Stimulated activated CD8-positive, alpha-beta memory T cell treated with anti-CD3 and anti-CD28 coated beads, Interleukin-12 subunit alpha, Interleukin-12 subunit beta, amount 100 ng/mL, for 1 hour (primary cell): ENCODE measurements at places on chromosomes 16 and 17.

- no peak for DNase-seq
Measured at GRCh38 chr16:70608521-70608920, 37.8 kb upstream of the IL34 start.

DNA sequence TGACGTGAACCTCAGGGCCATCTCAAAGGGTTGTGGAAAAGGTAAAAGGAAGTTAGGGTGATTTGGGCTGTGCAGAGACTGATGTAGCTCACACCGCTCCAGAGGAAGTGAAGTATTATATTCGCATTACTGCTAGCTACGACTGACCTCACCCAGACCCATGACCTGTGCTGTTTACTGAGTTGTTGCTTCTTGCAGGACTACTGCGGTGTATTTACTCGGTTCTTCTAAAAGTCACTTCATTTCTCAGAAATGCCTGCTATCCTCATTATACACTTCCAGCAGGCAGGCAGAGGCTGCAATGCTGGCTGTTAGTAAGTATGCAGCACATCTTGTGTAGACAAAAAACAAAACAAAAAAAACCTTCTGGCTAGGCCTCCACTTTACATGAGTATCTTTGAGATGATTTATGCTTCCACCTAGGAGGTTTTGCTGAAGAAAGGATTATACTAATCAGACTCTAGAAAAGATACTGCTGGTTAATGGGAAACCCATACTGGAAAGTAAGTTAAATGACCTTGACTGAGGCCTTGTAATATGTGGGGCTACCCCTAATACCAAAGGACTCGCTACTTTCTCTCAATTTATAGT lies 76.0 kb downstream of the CREBBP start:
- DNase-seq, result no peak

GRCh38 chr16:87552772-87553573 lies 49.3 kb upstream of the JPH3 start:
- DNase-seq, result no peak

DNA sequence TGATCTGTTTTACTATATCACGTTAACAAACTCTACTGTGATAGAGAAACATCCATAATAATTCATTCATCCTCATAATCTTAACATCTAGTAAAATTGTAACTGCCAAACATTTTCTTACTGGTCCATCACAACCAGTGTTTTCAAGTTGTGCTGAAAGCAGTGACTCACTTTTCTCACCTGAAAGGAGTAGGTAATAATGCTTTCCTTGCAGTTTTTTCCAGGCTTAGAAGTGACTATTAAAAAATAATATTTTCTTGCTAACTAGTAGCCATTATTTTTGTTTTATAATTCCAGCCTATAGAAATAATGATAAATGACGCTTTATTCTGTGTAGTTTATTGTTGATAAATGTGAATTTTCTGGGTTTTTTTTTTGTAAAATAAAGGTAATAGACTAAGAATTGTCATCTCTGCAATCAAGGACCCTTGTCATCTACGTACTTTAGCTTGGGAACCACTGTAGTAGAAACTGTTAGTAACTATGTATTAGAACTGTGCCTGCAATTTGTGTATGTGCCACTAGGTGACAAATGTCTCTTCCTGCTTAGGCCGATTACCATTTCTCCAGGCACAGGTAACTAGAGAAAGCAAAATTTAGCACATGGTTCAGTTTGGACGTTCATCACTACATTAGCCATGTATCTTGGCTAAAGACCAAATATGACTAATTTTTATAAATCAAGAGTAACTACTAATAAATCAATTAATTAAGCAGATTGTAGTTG lies 409.4 kb upstream of the ERCC4 start:
- no peak for DNase-seq

- DNase-seq, result no peak
Measured at GRCh38 chr16:53840456-53840855, 136.5 kb downstream of the FTO start.
